ENCODE measurements at places on chromosomes 6 and 20.
A peak's percentile ranks its signal among the peaks of the same experiment; 100 is the strongest.

- DNase-seq, result peak; percentile 26
These were observed 70.0 kb downstream of the SNX5 start for GRCh38 chr20:17898548-17898994.

- no peak for DNase-seq
These were observed 20.4 kb downstream of the ZC3H12D start for GRCh38 chr6:149464411-149464810.

DNA sequence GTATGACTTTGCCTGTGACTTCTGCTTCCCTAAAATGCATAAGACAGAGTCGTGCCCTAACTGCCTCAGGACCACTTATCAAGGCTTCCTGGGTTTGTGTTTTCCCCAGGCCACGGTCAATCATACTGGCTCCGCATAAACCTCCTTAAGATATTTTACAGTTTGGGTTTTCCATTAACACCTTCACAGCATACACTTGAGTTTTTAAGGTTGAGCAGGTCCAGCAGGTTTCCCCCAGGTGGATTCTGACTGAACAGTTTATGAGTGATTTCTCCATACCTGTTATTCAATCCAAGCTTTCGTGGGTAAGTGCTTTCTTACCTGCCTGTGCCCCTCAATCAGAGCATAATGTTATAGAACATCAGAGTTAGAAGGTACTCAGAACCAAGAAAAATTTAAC is 39.3 kb downstream of the NINL start:
- DNase-seq, result no peak

- DNase-seq, result no peak
These were observed 65.6 kb downstream of the ZNF292 start for GRCh38 chr6:87220997-87221396.

DNA sequence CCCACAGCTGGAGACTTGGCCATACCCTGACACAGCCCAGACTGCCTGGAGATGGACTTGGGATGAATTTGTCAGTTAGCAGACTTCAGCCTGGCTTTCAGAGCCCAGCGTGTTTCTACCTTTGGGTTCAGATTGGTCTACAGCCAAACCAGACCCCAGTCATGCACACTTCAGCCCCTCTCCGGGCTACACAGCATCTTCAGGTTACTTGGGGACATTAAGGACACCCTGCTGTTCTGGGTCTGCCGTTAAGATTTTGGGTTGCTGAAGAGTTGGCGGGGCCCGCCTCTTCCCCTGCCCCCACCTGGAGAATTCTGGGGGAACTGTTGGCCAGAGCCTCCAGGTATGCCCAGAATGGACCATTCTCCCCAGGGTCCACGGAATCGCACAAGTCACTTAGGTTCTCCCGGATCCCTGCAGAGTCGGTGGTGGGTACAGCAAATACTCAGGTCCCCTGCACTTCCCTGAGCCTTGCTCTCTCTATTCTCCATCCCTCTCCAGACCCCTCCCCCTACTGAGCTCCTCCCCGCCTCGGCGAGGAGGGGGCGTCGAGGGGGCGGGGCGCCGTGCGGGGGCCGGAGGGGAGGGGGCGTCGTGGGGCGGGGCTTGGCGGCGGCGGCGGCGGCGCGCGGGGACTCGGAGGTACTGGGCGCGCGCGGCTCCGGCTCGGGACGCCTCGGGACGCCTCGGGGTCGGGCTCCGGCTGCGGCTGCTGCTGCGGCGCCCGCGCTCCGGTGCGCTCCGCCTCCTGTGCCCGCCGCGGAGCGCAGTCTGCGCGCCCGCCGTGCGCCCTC is at the start of gene PTK7:
PTK7 (plus strand) TSS at position 645 of the 794 bp plus-strand sequence. CDS start 175 bp downstream, outside the sequence.
- DNase-seq, result no peak

DNA sequence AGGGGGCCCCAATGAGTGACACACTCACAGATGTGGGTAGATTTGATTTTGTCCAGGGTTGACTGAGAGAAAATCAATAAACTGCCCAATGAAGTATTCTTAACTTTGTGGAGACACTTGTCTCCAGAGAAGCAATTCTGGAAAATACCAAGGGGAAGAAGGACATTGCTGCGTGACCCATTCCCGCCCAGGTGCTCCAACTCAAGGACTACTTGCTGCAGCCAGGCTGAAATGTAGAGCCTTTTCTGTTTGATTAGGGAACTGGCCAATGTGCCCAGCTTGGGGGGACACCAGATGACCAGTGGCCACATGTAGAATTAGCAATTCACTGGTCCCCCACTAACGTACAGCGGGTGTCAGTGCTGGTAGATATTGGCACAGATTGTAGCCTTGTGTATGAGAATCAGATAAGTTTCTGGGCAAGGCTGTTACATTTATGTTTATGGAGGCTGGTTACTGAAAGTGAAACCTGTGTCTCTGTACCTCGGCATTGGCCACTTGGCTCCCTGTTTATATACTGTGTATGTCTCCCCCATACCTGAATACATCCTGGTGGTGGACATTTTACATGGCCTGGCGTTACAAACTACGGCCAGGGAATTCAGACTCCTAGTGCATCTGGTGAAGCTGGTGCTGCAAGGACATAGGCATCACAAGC is 32.3 kb downstream of the HDDC2 start:
- DNase-seq, result no peak

GRCh38 chr6:322259-322930 is 30.1 kb downstream of the DUSP22 start:
- no peak for DNase-seq

DNA sequence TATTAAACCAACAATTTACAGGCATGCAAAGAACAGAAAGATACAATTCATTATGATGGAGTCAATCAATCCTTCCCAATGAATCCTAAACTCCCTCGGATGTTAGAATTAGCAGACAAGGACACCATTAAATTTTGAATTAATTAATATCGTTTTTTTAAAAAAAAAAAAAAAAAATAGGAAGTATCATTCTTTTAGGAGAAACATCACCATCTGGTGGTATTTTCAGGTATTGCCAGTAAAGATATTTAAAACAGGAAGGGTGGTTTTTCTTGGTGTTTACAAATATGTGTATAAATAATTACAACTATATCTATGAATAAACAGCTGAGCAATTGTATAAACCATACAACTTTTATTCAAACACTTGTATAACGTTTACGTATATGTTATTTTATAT is 564.4 kb downstream of the HAO1 start:
- DNase-seq, result peak; percentile 27

- no peak for DNase-seq
These were observed 64.2 kb upstream of the FLRT3 start for GRCh38 chr20:14401479-14402138.

DNA sequence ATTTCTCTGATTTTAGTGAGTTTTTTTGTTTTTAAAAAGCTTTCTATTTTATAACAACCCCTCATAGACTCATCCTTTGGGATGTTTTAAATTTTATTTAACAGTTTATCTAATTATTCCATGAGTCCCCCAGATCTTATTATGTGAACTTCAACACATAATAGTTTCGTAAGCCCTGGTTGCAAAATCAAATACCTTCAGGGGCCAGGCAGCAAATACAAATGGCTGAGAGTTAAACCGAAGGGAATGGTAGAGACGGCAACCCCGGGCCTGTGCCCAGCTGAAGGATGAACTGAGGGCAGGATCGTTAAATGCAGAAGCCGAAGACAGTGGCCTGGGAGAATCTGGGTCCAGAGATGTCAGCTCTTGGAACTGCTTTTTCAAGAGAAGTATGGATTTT is 88.4 kb downstream of the RTN4IP1 start:
- DNase-seq, result no peak
